ENCODE measurements at places on chromosomes 3 and 15. TPM values are rescaled to one million over a fixed set of nuclear protein-coding genes. Genes with fewer than 3 reads are reported as not detected.
A peak's percentile ranks its signal among the peaks of the same experiment; 100 is the strongest.

- no peak for DNase-seq
These were observed 45.6 kb downstream of the TLNRD1 start for GRCh38 chr15:81046290-81046689.

The CELF6 gene
- total RNA-seq: not detected

GRCh38 chr3:167772992-167773391, 37.5 kb downstream of the SERPINI1 start:
- DNase-seq: no peak

DNA sequence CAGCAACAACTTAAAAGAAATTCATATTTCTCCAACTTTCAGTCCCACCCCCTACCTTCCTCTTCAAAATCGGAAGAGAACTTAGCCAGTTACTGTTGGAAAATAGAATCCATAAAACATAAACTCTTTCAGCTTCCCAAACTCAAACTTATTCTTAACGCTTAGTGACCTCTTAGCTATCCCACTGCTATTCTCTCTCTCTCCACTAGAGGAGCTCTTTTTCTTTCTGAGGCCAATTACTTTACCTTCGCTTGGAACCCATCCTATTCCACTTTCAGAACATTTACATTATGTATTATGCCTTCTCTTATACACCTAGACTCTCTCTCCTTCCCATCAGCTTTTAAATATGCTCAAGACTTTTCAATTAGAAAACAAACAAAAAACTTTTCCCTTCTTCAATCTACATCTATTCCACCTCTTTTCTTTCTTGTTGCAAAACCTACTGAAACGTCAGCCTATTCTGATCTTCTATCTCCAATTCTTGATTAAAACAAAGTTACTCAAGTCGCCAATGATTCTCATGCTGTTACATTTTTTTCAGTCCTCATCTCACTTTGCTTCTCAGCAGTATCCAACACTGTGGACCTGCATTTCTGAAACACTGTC, 13.4 kb upstream of the GHSR start:
- DNase-seq: peak; percentile 33

The C3orf62 gene
- total RNA-seq: 0.16 TPM

GRCh38 chr3:165502707-165503106, 306.5 kb upstream of the SLITRK3 start:
- DNase-seq: no peak

- DNase-seq: no peak
These were observed 26.9 kb downstream of the CFAP100 start for GRCh38 chr3:126421573-126422119.

The INSYN1 gene
- 0.35 TPM for total RNA-seq

- DNase-seq: no peak
These were observed 20.0 kb downstream of the RIOX2 start for GRCh38 chr3:97952280-97952679.

GRCh38 chr15:99104788-99105513, at the start of gene SYNM:
Gene SYNM (plus strand): TSS chr15:99105080. CDS start chr15:99105200, 120 bp downstream.
- peak; percentile 62 for DNase-seq

DNA sequence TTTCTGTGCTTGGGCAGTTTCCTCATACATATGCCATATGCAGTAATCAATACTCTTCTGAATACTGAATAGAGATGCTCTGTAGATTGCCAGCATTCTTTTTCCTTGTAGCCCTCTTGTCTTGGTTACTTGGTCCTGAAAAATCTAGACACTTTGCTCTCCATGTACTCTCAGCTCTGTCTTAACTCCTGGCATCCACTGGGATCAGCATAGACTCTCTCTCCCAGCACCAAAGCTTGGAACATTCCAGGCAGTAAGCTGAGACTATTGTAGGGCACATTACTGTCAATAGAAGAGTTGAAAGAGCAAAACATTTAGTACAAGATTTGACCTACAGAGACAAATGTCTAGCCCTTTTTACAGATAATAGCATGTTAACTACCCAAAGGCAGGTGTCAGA, 1100.3 kb downstream of the TBL1XR1 start:
- DNase-seq: no peak

GRCh38 chr3:58036293-58037032, 28.2 kb downstream of the FLNB start:
- no peak for DNase-seq

The NME9 gene
- not detected for total RNA-seq

The DPPA4 gene
- total RNA-seq: 0.04 TPM

The IL1RAP gene
- total RNA-seq: 12.1 TPM

DNA sequence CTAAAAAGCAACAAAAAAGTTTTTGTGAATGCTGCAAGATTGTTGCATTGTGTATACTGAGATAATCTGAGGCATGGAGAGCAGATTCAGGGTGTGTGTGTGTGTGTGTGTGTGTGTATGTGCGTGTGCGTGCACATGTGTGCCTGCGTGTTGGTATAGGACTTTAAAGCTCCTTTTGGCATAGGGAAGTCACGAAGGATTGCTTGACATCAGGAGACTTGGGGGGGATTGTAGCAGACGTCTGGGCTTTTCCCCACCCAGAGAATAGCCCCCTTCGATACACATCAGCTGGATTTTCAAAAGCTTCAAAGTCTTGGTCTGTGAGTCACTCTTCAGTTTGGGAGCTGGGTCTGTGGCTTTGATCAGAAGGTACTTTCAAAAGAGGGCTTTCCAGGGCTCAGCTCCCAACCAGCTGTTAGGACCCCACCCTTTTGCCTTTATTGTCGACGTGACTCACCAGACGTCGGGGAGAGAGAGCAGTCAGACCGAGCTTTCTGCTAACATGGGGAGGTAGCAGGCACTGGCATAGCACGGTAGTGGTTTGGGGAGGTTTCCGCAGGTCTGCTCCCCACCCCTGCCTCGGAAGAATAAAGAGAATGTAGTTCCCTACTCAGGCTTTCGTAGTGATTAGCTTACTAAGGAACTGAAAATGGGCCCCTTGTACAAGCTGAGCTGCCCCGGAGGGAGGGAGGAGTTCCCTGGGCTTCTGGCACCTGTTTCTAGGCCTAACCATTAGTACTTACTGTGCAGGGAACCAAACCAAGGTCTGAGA, 4.7 kb downstream of the BHLHE40 start:
- DNase-seq: peak; percentile 78

GRCh38 chr3:39361252-39361927, 21.8 kb upstream of the SLC25A38 start:
- DNase-seq: no peak

DNA sequence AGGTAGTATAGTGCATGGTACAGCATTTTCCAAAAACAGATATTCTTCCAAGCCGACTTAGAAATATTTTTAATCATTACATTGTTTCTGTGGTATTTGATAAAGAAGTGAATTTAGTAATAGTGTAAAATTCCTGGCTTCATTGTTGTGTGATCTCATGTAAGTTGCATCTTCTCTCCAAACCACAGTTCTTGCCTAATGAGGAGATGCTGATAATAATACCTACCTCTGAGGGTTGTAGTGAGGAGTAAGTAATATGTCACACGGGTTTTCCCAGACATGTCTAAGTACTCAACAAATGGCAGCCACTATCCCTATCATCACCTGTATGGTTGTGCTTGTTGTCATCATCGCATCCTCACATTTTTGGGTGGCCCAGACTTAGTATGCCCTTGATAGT, 167.3 kb downstream of the SLCO3A1 start:
- no peak for DNase-seq

DNA sequence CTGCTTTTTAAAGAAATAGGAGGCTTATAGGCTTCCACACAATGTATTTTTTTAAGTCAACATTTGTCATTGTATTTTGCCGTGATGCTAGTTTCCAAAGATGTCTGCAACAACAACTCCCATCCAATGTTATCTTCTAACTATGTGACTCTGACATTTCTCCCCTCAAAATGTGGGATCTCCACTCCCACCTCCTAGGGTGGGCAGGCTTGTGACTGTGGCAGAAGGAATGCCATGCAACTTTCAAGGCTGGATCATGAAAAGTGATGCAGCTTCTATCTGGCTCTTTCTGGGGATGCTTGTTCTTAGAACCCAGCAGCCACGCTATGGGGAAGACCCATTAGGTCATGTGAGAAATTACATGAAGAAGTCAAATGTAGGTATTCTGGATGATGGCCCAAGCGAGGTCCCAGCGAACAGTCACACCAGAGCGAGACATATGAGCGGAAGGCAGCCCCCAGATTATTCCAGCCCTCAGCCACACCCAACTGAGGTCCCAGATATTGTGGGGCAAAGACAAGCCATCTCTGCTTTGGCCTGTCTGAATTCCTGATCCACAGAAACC, 124.3 kb downstream of the BDH1 start:
- DNase-seq: no peak

DNA sequence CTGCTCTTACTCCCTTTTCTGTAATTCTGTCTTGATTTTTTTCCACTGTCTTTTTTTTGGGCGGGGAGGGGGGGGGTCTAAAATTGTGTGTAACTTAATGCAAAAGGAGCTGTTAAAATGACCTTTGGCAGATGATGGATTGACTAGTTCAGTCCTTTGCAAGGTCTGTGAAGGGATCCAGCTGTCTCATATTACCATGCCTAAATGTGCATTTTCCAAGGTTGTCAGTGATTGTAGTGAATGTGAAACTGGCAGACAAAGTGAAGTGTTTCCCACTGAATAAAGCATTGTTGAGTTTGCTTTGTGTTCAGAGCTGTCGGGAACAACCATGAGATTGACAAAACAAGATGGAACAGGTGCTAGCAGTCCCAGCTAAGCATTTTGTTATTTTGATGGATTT, 110.1 kb upstream of the SKOR1 start:
- DNase-seq: no peak

The CFAP20DC gene
- total RNA-seq: 8.8 TPM

DNA sequence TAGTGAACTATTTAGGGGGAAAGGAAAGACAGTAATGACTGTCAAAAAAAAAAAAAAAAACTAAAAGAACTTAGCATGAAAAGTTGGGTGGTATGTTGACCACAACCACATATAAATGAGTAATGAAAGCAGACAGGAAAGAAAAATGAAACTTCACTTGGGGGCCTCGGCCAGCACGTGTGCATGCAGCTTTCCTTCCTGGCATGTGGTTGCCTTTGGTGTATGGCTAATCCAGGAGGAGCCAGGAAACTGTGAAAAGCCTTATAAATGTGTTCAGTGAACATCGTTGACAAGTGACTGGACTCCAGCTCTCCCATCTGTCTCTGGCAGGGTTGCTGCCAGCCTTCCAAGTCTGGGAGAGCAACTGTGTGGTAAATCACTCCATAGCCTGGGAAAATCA, 195.1 kb downstream of the DTWD1 start:
- DNase-seq: peak; percentile 74

The IL5RA gene
- 0.10 TPM for total RNA-seq

- DNase-seq: peak; percentile 34
These were observed 46.8 kb upstream of the SLC6A1 start for GRCh38 chr3:10945683-10946287.

DNA sequence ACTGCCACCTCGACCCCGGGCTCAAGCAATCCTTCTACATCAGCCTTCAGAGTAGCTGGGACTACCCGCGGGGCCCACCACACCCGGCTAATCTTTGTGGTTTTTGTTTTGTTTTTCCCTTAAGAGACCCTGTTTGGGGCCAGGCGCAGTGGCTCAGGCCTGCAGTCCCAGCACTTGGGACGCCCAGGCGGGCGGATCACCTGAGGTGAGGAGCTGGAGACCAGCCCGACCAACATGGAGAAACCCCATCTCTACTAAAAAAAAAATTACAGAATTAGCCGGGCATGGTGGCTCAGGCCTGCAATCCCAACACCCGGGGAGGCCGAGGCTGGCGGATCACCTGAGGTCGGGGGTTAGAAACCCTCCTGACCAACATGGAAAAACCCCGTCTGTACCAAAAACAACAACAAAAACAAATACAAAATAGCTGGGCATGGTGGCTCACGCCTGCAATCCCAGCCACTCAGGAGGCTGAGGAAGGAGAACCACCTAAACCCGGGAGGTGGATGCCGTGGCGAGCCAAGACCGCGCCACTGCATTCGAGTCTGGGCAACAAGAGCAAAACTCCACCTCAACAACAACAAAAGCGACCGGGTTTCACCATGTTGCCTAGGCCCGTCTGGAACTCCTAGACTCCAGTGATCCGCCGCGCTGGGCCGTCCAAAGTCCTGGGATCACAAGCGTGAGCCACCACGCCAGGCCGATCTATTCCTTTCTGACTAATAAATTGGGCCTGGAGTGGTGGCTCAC, 8.1 kb upstream of the FAN1 start:
- DNase-seq: no peak

- DNase-seq: no peak
These were observed 460.4 kb upstream of the SGO1 start for GRCh38 chr3:20646425-20646824.

DNA sequence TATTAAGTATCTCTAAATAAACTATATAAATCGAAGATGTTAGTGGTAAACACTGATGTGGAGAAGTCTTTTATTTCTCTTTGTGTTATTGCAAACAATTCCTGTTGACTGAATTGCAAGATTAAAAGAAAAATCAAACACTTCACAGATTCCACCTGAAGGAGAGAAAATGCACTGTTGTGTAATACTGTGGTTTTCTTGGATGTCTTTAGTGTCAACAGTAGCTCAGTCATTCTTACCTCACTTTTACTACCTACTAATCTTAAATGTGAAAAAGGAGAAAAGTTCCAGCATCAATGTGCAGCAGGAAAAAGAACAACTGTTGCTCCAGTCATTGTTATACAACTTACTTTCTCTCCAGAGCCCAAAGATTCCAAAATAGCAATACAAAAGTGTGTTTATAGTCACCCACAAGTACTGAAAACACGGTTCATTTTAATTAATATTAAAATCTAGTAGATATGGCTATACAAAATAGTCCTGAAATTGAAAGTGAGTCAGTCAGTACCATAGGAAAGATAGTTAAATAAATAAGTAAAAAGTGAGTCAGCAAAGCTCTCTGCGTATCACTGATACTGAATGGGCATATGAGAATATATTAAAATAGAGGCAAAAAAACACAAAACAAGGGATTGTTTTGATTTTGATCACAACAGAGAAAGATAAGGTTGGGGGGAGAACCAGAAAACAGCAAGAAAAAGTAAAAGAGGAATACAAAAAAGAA, 90.5 kb upstream of the CSPG5 start:
- DNase-seq: peak; percentile 5

GRCh38 chr15:40263024-40263754, 19.7 kb downstream of the ANKRD63 start:
- DNase-seq: no peak

The CFAP100 gene
- not detected for total RNA-seq

The CSPG4 gene
- total RNA-seq: 0.14 TPM

DNA sequence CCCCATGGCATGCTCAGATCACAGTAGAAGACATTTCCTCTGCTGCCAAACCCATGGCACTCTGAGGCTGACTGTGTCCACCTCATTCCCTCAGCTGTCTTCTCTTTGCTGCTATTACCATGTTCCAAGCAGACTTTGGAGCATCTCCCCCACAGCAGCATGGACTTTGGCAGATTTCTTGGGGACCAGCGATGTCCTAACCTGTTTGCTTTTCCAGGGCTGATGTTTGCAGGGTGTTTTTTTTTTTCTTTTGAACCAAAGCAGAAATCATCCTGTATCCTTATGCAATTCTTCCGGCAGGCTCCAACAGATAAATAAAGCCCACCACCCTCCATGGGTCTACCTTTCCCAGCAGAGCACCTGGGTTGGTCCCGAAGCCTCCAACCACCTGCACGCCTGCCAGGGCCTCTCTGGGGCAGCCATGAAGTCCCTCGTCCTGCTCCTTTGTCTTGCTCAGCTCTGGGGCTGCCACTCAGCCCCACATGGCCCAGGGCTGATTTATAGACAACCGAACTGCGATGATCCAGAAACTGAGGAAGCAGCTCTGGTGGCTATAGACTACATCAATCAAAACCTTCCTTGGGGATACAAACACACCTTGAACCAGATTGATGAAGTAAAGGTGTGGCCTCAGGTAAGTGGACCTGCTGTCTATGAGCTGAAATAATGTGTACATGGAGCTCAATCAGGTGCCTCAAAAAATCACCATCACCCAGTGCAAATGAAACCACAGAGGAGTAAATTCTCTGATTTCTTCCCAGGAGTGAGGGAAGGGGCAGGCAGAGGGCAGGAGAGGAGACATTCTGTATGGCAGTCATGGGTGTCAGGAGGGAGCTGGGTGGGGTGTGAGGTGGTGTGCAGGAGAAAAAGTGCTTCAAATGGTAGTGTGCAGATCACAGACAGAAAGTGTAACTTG, at the start of gene AHSG:
Gene AHSG, plus strand, starts transcription at position 340 of the 916 bp plus-strand sequence. Its CDS starts 82 bp downstream, at position 422.
- no peak for DNase-seq

Data from H4 (cell line).